Activated CD8-positive, alpha-beta T cell treated with anti-CD3 and anti-CD28 coated beads, Interleukin-2, amount 10 ng/mL, durations not matched to agents 7 days and 5 days (primary cell): ENCODE measurements at places on chromosomes 11 and 22.

GRCh38 chr11:22752908-22753310, 76.7 kb downstream of the SVIP start:
- no peak for DNase-seq

DNA sequence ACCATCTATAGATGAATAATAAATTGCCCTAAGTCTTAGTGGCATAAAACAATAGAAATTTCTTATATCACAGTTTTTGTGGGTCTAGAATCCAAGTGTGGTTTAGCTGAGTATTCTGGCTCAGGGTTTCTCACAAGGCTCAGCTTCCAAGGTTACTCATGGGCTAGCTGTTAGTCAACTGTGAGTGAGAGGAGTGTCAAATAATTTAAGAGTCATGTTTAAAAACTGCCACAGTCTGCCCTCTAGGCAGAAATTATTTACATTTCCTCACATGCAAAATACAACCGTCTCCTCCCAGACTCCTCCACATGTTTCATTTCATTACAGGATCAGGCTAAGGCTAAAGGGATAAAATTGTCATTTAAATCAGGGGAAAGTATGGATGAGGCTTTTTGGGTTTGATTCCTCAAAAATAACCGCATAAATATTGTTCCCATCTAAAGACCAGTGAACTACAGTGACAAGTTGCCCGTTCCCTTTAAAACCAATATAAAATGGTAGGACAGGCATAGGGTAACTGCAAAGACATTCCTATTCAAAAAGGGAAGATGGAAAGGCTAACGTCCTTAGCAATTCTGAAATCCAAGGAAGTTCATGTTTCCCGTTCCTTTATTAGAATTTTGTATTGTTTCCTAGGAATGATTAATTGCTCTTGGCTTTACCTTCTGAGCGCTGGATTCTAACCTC, 324.3 kb downstream of the DYNC2H1 start:
- DNase-seq = no peak

DNA sequence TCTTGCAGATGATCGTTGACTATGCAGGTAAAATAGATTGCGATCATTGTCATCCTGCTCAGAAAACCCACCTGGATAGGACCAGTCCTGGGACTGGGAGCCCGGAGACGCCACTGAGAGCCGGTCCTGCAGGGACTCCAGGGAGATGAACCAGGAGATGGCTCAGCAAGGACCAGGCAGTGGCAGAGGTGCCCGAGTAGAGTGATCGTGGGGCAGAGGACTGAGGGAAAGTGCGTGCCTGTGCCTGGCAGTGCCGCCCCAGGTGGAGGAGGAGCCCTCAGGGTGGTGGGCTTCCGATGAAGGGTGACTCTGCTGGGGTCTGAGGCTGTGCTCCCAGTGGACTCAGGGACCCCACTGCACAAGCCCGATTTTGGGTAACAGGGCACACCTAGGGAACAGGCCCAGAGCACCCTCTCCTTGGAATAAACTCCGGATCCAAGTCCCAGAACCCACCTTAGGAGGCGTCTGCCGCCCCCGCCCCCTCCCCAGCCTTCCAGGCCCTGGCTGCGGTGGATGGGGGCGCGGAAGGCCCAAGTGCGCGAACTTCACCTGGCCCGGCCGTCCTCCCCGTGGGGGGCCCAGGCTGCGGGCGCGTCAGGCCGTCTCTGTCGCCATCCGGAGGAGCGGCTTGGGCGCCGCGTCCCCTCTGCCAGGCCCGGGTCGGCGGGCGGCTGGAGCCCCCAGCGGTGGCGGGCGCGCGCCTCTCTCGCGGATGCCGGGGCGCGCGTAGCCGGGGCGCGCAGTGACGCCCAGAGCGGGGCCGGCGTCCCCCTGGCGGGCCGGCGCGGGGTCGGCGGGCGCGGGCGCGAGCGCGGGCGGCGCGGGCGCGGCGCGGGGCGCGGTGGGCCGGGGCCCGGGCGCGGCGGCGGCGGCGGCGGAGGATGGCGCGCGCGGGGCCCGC, 1338.8 kb downstream of the BRD1 start:
- no peak for DNase-seq

- peak; percentile 93 for DNase-seq
These were observed 5.4 kb downstream of the TBC1D10C start for GRCh38 chr11:67409261-67409666.

DNA sequence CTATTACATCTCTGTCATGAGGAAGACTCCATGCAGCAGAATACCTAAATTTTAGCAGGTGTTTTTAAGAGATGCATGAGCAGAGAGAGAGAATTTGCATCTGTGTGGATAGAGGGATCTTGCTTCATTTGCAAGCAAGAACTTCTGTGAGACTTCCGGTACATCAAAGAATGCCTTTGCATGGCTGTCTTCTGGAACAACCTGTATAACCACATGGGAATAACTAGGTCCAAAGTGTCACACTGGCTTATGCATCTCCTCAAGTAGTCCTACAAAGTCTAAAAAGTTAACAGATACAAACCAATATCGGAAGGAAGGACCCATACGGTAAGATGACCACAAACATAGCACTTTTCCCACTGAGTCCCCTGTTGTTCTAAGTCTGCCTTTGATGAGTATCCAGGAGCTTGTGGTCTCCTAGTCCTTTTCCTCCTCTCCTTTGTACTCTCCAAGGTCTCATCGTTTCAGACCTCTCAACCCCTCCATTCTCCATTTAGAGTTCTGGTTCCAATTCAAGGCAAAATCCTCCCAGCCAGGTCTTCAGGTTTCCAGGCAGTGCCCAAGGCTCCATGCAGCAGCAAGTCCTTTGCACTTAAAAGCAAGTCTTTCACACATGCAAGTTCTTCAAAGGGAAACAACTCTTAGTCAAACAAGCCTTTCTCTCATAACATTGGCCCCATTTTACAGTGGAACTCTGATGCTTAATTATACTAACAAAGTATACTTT, 581.7 kb upstream of the ARHGAP42 start:
- no peak for DNase-seq

DNA sequence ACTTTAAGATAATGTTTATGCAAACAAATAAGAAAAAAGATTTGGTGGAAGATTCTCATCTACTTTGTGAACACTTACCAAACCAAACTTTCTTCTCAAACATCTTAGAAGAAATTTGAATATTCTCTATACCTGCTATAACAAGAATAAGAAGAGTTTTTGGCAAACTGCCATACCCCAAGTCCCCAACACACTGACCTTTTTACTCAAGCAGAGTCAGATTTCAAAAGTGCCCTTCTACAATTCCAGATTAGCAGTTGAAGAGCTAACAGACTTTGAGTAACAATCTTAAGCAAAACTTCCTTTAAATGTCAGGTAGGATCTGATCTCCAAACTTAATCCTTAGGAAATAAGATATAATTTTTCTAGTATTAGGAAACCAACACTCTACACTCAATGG, 33.9 kb downstream of the TSG101 start:
- DNase-seq = no peak

DNA sequence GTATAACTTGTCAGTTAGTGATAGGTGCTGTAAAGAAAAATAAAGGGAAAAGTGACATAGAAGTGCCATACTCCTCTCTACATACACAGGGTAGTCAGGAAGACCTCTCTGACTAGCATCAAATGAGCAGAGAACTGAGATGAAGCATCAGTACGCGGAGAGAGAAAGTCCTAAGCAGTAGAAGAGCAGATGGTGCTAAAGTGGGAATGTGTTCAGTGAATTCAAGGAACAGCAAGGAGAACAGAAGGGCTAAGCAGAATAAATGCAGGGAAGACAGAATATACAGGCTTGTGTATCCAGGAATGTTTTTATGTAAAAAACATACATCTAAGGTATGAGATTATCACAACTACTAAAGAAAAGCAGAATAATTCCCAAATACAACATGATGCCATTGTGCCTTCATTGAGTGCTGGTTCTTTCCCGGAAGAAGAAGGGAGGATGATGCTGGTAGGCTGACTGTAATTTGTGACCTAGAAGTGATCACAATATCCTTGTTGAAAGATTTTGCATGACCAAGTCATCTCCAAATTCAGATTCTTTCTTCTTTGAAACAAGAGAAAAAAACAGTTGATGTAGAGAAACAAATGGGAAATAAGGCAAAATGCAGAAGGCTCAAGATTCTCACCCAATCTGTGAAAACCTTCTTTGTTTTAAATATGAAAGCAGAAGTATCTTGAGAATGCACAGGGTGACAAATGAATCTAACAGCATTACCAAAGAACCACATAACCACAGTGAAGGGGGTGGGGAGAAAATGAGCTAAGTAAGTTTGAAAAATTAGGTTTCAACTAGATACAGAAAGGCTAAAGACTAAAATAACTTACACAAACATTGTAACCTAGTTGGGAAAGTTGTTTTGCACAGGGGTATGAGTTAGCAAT, 20.5 kb downstream of the MRE11 start:
- DNase-seq = peak; percentile 76

- DNase-seq = no peak
These were observed 12.5 kb downstream of the CBX7 start for GRCh38 chr22:39139933-39140332.

DNA sequence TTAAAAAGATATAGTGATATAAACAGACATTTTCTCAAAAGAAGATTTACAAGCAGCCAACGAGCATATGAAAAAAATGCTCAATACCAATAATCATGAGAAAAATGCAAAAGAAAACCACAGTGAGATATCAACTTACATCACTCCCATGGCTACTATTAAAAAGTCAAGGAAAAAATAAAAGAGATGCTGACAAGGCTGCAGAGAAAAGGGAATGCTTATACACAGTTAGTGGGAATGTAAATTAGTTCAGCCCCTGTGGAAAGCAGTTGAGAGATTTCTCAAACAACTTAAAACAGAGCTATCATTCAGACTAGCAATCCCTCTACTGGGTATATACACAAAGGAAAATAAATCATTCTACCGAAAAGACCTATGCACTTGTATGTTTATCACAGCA, 97.1 kb upstream of the CARD18 start:
- no peak for DNase-seq

DNA sequence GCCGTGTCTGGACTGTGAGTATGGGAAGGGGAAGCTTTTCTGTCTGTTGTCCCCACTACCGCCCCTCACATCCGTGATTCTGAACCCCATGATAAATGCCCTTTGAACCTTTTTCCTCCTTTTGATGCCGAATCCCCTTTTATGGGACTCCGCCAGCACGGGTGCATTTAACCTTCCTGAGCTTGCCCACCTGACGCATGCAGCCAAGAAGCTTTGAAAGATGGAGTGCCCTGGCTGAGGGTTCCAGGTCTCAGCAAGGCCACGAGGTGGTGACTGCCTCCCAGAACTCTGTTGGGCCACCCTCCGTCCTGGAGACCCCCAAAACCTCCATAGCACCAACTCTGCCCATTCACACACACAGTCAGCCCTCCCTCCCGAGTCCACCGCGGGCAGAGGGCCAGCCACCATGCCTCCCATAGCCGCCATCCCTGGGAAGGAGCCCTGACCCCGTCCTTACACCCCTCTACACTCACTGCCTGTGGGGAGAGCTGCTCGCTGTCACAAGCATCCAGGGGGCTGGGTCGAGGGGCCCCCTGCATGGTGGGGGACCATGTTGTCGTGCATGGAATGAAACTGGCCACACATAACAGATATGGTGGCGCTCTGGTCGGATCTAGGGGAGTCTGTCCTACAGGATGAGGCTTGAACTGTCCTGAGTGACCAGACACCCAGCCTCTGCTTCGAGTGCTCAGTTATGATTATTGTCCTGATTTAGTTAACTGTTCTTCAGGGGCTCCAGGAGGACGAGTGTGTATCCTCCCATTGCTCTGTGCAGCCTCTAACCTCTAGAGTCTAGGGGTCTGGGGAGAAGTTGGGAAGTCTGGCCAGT, 822 bp upstream of the COMT start:
- no peak for DNase-seq

GRCh38 chr22:23516304-23516703, 63.8 kb downstream of the IGLL1 start:
- DNase-seq = no peak

- DNase-seq = peak; percentile 81
These were observed 14.1 kb downstream of the MIAT start for GRCh38 chr22:26671317-26672059.

DNA sequence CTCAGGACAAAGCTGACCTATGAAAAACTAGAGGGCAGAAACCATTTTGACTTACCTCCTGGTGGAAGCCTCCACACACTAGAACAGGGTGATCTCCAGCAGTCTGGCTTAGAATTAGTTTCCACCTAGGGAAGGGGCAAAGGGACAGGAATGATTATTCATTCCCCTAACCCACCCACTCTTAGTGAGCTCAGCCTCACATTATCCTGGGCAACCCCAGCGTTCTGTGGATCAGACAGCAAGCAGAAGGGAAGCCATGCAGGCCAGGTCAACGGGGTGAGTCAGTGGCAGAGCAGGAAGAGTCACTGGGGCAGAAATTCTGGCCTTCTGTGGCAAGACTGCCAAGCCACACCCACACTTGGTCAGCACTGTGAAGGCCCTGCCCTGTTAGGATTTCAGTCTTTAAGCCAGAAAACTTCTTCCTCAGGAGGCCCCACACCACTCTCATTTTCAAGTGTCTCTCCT, 10.5 kb downstream of the NUMA1 start:
- no peak for DNase-seq

DNA sequence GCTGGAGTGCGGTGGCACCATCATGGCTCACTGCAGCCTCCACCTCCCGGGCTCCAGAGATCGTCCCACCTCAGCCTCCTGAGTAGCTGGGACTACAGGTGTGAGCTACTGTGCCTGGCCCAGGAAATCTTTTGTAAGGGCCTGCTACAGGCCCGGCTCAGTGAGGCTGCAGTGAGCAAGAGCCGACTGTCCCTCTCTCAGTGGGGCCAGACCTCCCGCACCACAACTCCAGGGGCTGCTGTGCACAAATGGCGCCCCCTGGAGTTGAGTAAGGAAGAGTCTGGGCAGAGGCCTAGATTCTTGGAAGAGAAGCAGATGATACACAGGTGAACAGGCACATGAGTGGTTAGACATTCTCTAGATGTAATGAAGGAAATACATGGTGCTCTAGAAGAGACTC, 7.0 kb downstream of the SERHL2 start:
- peak; percentile 45 for DNase-seq

- DNase-seq = no peak
These were observed 7.0 kb upstream of the PRSS23 start for GRCh38 chr11:86793307-86793706.

DNA sequence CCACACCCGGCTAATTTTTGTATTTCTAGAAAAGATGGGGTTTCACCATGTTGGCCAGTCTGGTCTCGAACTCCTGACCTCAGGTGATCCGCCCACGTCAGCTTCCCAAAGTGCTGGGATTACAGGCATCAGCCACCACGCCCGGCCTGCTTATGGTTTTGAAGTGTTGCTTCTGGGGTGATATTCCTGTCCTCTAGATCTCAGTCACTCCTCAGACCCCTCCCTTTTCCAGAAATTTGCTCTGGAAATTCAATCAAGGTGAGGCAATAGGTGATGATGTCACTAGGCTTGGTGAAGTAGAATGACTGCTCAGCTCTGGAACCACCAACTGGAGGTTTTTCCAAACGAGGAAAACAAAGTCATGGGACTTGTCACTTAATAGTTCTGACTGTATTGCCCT, 36.6 kb upstream of the CREB3L1 start:
- no peak for DNase-seq

DNA sequence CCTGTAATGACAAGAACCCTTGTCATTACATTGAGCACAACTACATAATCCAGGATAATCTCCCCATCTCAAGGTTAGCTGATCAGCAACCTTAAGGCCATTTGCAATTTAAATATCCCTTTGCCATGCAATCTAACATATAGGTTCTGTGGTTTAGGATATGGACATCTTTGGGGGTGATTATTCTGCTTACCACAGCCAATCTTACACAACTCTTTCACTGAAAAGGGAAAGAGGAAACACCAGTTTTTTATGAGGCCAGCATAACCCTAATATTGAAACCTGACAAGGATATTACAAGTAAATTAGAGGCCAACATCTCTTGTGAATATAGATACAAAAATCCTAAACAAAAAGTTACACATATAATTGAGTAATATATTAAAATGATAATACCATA, 78.5 kb downstream of the CYP2R1 start:
- DNase-seq = no peak
